ENCODE measurements at places on chromosomes 11 and 22. TPM values are rescaled to one million over a fixed set of nuclear protein-coding genes. Genes with fewer than 3 reads are reported as not detected.

Gene POLD4
- total RNA-seq = 3.7 TPM

DNA sequence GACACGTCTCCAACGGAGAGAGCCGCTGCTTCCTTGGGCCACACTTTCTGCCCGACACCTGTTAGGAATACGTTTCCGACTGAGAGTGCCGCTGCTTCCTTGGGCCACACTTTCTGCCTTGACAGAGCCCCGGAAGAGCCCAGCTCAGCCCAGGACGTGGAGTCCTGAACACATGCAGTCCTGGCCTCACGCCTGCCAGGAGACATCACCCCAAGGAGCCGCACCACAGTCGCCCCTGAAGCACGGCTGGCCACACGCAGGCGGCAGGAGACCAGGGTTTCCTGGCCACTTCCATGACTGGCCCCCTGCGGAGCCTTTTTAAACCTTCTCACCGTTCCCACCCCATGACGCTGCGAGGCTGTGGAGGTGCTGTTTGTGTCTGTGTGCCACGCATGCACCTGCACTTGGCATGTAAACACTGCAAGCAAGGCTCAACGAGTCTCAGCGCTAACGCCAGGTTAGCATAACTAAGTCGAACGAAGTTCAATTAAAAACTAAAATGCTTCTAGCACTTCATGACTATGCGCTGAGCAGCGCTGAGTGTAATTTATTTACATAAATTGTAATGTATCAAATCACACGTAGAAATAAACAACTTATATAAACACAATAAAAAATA is 8.8 kb downstream of the TOLLIP start:
- DNase-seq = no peak

DNA sequence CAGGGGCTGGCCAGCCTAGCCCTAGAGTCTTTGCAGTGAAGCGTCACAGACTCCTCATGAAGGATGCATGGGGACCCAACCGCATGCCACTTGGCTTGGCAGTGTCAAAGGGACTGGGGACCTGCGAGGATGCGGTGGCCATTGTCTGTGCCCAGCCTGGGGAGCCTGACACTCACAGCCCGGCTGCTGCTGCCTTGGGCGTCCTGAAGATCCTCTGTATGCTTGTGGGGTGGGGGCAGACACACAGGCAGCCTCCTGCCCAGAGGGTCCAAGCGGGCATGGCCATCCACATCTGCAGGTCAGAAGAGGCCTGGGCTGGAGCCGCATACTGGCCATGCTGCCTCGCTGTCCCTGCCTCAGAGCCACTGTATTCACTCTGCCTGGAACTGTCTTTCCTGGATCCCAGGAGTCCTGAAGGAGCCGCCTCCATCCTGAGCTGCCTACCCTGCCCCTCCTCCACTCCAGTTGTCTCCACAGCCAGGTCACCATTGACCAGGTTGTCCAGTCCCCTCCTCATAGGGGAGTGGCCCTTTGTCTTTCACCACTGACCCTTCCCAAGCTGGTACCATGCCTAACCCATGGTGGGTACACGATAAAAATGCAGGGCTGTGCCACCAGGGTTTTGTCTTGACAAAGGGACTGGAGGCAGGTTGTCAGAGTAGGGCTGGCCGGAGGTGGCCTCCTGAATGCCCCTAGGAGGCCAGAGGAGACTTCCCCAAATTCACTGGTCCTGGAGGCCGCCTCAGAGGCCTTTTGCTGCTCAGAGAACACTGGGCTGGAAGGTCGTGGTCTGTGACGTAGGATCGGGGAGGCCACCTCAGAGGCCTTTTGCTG is 107.0 kb downstream of the KCNQ1OT1 start:
- peak; percentile 4 for DNase-seq

- DNase-seq = no peak
Measured at GRCh38 chr11:134071306-134071705, 2.4 kb downstream of the JAM3 start.

DNA sequence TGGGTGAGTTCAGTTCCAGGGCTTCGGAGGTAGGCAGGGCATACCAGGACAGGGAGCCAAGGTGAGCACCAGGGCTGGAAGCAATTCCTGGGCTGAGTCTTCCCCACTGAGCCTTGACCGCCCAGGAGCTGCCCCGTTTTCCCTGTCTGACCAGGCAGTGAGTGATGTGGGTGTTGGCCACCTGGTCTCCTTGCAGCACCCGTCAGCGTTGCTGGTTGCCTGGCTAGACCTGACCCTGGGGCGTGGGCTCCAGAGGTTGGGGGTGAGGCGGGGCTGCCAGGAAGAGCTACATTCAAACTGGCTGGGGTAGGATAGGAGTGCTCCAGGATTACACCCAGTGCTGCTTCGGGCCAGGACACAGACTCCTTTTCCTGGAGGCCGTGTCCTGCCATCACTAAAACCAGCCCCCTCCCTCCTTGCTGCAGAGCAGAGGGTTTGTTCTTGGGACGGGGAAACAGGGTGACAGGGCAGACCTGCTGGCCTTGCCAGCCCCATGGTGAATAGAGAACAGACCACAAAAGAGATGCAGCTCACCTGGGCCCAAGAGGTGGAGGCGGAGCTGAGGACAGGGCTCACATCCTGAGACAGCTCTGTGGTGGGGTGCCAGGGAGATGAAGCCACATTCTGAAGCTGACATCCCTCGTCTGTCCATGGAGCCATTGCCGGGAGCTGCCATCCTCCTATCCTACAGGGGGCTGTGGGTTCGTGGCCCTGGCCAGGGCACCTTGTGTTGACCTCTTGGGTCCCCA is 14.2 kb downstream of the INCENP start:
- DNase-seq = no peak

DNA sequence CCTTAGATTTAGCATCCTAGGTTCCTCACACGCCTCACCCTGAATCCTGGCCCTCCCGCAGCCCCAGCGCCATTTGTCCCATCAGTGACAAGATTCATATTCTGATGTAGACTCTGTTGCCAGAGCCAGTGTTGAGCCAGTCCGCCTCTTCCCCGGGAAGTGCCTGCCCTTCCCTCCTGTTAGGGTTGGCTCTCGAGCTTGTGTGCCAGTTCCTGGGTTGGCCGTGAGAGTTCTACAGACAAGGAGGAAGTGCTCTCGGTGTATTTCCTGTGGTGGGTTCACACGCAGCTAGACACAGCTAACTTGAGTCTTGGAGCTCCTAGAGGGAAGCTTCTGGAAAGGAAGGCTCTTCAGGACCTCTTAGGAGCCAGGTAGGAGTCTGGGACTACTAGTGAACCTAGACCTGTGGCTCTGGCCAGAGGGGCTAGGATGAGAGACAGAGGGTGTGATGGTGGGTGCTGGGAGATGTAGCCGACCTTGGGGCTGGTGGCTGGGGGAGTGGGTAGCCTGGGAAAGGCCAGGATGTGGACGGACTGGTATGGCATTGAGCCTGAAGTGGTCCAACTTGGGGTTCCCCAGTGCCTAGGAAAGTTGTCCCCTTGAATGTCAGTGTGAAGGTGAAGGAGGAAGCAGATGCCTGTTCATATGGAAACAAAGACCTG is at the start of gene IL18BP:
Gene IL18BP, plus strand, starts transcription at position 261 of the 662 bp plus-strand sequence. CDS start 1,076 bp downstream, outside the sequence.
- DNase-seq = no peak

DNA sequence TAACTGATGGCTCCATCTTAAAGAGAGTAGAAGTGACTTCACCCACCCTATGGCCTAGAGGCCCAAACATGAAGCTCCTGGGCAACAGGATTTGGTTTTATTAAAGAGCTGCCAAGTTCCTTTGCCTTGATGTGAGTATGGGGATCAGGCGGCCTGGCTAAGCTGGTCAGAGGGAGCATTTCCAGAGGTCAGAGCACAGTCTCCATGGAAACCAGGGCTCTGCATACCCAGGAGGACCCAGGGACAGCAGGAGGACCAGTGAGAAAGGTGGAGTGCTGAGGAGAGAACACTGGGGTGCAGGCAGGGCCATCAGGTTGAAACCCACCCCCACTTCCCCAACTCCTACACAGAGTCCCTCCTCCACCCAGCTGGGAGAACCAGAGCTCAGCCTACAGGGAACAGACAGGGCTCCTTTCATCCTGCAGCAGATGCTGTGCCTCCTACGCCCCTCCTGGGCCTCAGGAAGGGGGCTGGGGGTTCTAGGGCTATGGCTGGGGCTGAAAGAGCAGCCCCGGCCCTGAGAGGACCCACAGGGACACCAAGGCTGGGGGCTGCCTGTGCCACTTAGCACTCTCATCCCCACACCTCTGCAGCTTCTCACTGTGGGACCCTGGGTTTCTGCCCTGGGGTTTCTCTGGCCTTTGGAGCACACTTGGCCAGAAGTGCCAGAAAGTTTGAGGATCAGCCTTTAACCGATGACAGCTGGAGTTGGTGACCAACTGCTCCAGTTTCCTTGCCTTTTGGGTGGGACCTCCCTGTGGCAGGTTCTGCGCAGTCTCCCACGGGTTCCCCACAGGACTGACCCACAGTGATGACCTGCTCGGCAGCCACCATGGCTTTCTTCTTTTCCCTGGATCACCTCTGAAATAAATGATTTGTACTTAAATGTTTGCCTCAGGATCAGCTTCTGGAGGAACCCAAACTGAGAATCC is 13.8 kb upstream of the P2RY6 start:
- DNase-seq = no peak

Gene YDJC
- total RNA-seq = 7.7 TPM

GRCh38 chr11:121670805-121671282 is 218.1 kb upstream of the SORL1-AS1 start:
- DNase-seq = no peak

GRCh38 chr11:134691295-134691873 is 279.3 kb upstream of the B3GAT1 start:
- no peak for DNase-seq

Gene FAM181B
- total RNA-seq = 13.0 TPM

DNA sequence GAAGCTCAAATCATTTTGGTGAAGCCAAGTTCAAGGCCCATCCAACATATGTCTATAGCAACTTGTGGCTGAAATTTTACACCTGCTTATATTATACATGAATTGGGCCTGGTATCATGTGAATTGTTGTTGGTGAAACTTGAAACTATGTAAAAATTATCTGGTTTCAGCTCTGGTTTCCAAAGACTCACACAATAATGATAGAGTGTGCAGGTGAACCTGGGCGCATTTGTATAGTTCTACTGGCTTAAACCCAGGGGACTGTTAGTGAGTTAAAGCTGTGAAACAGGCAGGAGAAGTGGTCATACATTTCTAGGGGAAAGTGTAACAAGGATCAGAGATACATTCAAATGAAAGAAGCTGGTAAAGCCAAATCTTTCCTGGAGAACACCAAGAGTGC is 627.3 kb downstream of the METTL15 start:
- DNase-seq = no peak

DNA sequence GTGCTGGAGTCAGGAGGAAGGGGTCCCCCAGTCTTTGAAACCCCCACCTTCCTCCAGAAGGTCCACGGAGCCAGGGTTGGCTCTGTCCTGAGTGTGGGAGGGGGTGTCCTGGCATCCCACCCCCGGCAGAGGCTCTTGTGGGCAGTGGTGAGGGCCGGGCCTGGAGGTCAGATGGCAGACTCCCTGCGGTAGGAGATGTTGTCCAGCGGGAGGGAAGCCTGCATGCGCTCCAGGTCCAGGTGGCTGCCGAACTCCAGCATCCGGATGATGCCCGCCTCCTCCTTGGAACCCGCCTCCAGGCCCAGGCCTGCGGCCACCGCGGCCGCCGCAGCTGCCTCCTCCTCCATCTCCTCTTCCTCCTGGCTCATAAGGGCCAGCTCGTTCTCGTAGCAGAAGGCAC is 28.4 kb downstream of the KCNJ4 start:
- DNase-seq = no peak

Gene TRPM5
- total RNA-seq = not detected

- no peak for DNase-seq
Measured at GRCh38 chr11:114563077-114563476, 3.4 kb upstream of the NXPE1 start.

DNA sequence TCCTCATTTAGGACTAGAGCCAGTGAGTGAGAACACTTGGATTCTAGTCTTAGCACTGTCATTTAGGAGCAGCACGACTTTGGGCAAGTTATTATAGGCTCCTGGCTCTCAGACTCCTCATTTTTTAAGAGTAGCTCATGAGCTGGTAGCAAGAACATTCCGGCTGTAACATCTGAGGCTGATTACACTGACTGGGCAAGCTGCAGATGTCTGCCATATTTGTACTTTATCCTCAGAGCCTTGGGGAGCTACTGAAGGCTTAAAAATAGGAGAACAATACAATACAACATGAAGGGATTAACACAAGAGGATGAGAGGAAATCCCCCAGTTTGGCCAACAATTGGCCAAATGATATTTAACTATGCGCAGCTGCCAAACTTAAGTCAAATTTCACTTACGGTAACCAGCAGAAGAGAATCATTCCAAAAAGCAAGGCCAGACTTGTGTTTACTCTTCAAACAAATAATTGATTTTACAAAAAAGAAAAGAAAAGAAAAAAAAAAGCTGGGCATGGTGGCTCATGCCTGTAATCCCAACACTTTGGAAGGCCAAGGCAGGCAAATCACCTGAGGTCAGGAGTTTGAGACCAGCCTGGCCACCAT is 113.1 kb upstream of the ARHGAP42 start:
- no peak for DNase-seq

Gene OR51I1
- not detected for total RNA-seq

- peak; percentile 65 for DNase-seq
Measured at GRCh38 chr11:65180877-65181568, 705 bp upstream of the CAPN1 start.

Gene CUL5
- 117 TPM for total RNA-seq

DNA sequence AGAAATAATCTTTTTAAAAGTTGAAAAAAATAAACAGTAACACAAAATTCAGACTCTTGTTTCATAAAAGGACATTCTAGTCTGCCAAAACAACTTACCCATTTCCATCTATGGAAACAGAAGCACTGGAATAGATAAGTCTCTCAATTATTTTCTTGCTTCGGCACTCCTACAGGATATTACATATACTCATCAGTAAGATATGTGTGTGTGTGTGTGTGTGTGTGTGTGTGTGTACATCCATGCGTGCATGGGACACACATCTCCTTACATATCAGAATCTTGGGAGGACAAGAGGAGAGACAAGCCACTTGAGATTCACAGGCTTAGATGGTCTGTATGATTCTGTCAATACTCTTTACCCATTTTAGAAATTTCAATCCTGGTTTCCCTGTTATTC is 144.6 kb downstream of the ATG16L2 start:
- DNase-seq = no peak

Gene LRP4
- total RNA-seq = 4.1 TPM

- no peak for DNase-seq
Measured at GRCh38 chr11:126740846-126741245, 259.7 kb downstream of the KIRREL3 start.

Gene ACR
- total RNA-seq = not detected

DNA sequence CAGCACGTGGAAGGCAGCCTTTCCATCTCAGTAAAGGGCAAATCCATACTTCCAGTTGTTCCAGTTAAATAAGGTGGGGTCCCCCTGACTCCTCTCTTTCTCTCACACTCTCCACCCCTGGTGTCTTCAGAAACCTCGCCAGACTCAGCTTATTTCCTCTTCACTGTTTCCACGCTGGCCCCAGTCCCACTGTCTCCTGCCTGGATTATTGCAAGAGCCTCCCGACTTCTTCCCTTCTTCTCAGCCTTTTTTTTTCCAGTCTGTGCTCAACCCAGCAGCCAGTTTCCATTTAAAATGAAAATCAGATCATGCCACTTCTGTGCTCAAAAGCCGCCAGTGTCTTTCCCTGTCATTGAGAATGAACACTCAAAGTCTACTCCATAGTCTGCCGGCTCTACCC is 131.4 kb downstream of the PKNOX2 start:
- no peak for DNase-seq
